Hematopoietic multipotent progenitor cell treated with erythropoietin and hydrocortisone succinate and interleukin-3 and kit ligand, for 4 days (in vitro differentiated cells): ENCODE measurements at places on chromosomes 7 and 10.

GRCh38 chr7:84941291-84941690 is 245.6 kb downstream of the SEMA3D start:
- DNase-seq: no peak

DNA sequence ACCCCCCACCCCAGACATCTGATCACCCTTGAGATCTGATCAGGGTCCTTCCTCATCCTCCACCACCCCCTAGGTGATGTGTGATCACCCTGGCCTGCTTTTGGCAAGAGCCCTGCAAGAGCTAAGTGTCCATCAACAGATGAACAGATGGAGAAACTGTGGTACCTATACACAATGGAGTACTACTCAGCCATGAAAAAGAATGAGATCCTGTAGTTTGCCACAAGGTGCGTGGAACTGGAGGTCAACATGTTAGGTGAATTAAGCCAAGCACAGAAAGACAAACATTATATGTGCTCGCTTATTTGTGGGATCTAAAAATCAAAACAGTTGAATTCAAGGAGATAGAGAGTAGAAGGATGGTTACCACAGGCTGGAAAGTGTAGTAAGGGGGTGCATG is 209.1 kb downstream of the USP6NL start:
- DNase-seq: no peak

DNA sequence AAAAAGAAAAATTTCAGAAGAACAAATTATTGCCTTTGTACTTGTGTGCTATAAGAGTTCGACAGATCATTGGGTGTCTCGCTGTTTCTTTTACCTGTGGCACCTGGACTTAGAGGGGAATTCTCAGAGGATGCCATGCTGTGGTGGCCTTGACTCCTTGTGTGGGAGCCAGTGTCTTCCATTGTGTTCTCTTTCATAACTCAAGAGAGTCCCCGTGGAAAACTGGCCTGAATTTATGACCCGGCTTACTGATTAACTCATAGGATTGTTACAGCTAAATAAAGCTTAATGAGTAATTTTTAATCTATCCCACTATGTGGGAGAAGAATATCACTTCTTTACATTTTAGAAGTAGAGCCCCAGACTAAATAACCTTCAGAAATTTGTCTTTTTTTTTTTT is 54.5 kb downstream of the UBE3C start:
- no peak for DNase-seq

GRCh38 chr10:24440817-24441797 is 232.2 kb downstream of the KIAA1217 start:
- DNase-seq: no peak
